ENCODE measurements at places on chromosomes 1 and 21.

GRCh38 chr1:203536980-203537455 lies 43.1 kb downstream of the OPTC start:
- DNase-seq: no peak

DNA sequence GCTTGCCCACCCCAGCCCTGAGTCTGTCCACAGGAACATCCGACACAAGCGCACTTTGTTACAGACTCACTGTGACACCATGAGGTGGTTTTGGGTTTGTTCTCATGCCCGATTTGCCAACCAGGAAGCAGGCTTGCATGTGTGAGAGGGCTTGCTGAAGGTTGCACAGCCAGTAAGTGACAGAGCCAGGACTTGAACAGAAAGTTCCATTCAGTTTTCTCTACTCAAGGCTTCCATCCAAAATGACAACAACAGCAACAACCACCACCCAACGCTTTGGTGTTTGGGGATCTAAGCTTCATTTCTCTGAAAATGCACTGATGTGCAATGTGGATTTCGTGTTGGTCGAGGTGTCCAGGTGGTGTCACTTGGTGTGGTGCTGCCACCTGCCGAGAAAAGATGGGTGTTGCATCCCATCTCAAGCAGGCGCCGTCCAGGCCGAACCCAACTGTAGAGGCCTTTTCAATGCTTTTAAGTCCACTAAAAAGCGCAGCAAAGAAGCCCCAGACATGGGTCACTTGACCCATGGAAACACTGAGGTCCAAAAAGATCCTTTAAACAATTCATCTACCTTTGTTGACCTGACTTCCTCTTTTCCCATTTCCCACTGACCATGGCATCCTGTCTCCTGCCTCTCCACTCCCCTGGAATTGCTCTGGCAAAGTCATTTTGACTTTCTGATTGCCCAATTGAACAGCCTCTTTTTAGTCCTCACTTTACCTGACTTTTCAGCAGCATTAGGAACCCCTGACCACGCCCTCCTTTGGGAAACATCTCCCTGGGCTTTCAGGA lies 12.2 kb downstream of the CITED4 start:
- peak; percentile 55 for DNase-seq

GRCh38 chr1:153202006-153202405 lies 1.2 kb upstream of the LELP1 start:
- no peak for DNase-seq

DNA sequence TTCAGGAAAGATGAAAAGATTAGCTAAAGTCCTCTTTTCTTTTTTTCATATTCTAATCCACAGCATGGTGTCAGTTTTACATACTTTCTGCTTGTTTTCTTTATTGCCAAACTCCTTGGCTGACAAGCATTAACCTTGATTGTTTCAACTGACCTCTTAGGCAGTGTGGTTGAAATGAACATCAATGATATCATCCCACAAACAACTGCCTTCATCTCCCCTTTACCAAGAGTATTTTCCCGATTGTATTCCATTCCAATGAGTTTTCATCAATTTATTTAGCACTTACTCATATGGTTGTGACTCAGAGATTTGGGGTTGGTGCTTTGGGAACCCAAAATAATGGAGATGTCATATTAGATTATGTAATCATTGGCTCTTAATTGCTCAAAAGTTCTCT lies 71.8 kb downstream of the SPAG17 start:
- peak; percentile 21 for DNase-seq

DNA sequence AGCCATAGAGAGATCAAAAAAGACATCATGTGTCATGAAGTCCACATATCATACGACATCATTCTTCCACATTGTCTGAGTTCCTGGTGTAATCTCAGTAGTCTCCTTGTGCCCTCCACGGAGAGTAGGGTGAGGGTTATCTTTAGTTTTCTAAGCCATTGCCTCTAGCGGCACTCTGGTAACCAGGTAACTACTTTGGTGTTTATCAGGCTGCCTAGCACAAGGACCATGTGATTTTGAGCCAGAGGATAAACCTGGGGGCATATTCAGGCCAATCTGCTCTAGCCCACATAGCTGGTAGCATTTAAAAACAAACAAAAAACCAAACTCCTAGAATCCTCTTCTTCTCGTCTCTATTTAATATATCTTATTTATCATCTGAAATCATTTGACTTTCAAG lies 147.4 kb downstream of the GDAP2 start:
- no peak for DNase-seq

- DNase-seq: no peak
These were observed 8.7 kb upstream of the SLX9 start for GRCh38 chr21:44931137-44931500.

- DNase-seq: no peak
These were observed 35.3 kb downstream of the VWA5B1 start for GRCh38 chr1:20325844-20326420.

DNA sequence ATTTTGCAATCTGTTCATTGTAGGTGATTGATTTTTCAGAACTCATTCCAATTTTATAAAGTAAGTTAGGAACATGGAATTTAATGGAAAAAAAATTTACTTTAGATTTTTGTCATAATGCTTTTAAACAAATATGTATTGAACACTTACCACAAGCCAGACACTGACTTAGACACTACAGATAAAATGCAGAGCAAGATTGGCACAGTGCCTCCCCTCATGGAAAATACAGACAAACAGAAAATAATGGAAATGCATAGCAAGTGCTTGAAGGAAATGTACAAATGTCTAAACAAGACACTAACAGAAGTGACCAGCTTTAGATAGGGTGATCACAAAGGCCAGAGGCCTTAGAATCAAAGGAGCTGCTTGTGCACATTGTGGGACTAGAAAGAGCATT lies 260.5 kb upstream of the ADGRL2 start:
- DNase-seq: no peak

DNA sequence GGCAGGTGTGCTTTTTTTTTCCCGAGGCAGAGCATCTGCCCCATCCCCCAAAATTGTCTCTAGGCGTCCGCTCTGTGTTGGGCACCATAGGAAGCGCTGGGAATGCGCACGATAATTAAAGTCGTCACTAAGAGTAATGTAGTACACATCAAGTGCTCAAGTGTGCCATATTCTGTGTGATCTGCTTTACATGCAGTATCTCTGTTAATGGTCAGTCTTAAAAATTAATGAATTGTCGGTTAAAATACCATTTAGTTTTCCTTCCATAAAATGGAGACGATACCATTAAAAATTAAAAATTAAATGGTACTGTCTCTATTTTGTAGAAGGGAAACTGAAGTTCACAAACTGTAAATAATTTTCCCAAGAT lies 544 bp upstream of the CCT8 start:
- DNase-seq: no peak

DNA sequence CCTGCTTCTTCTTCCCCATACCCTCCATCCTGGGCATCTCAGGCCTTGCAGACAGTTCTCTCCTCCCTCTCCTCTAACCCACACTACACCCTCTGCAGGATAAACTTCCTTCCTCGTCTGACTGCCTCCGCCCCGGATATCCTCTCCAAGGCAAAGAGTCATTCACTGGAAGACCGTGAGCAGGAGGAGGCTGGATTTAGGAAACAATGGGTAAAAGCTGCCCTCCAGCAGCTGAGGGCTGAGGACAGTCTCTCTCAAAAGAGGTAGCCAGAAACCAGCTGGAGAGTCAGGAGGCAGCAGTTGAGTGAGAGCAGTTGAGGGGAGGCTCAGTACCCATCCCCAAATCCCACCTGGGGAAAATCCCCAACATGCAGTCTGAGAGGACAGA lies 1.4 kb downstream of the CSRP1 start:
- DNase-seq: peak; percentile 80

- DNase-seq: no peak
These were observed 642 bp downstream of the HCRTR1 start for GRCh38 chr1:31617916-31618746.

DNA sequence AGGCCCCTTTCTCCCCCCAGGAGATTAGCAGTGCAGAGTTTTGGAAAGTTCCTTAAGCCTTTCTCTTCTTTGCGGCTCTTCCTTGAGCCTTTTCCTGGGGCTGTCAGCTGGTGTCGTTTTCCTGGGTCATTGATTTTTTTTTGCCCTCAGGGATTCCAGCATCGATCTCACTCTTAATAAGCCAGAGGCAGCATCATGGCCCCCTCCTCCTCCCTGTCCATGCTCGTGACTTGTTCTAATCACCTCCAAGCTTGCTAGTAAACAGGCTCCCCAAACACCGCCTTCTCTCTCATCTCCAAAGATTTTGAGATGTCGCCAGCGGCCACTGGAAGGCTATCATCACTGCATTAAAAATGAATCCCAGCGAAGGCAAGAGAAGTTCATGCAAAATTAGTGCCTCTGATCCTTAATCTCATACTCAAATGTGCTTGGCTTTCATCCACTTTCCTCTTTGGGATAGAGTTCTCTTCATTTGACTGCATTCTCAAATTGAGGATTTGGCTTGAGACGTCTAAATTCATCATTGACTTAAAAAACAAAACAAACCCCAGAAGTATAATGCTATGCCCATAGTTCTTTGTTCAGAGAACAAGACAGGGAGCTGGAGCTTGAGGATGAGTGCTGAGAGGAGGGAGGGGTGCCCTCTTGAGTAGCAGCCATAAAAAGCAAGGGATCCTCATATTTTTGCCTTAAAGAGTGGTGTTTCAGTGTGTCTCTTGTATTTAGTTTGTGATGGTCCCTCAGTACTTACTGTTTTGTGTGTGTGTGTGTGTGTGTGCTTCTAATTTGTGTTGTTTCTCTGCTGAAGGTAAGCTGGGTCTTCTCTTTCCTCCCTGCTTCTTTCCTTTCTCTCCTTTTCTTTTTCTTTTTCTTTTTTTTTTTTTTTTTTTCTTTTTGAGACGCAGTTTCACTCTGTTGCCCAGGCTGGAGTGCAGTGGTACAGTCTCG lies 3.2 kb downstream of the EVA1C start:
- DNase-seq: no peak

DNA sequence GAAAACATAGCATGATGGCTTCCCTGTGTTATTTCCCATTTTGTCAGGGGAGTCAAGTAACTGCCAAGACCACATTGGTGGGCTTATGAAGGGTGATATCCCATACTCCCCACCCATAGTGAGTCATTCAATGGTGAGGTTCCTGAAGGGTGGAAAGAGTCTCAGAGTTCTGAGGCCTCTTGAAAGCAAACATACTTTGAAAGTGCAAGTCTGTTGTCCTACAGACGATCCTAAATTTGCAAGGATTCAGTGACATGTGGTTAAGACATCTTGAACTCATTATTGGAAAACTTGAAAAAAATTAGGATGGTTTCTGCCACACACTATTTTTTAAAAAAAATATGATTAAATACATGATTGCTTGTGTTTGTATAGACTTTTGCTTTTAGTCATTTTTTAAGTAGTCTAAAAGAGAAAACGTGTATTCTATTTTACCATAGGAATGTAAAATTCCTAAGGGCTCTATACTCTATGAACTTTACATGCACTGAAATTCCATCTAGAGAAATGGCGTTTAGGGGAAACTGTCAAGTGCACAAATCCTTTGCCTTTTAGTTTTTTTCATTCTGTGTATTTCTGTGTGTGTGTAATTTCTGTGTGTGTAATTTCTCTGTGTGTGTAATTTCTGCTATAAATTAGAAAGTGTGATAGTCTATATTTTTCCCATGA lies 225.5 kb upstream of the ADAMTS5 start:
- no peak for DNase-seq

DNA sequence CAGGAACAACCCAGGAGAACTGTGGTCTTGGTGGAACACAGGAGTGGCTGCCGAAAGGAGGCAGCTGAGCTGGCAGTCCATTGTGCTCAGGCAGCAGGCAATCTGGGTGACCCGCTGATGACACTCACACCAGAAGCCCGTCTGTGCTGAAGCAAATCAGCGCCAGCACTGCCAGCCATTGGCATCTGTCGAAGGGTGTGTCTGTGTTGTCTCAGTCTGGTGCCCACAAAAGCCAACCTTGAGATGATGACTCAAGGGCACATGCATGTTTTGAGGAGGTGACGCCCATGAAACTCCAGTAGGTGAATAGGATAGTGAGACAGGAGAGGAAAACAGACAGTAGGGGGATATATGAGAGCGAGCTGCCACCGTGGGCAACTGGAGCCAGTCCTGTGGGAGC lies 167.3 kb downstream of the KAZN start:
- DNase-seq: no peak

GRCh38 chr1:159548126-159548525 lies 12.3 kb upstream of the OR10J5 start:
- DNase-seq: no peak

- peak; percentile 42 for DNase-seq
These were observed 165.7 kb downstream of the NCAM2 start for GRCh38 chr21:21163904-21164303.

GRCh38 chr21:37717534-37717933 lies 198.7 kb downstream of the KCNJ6 start:
- DNase-seq: no peak

DNA sequence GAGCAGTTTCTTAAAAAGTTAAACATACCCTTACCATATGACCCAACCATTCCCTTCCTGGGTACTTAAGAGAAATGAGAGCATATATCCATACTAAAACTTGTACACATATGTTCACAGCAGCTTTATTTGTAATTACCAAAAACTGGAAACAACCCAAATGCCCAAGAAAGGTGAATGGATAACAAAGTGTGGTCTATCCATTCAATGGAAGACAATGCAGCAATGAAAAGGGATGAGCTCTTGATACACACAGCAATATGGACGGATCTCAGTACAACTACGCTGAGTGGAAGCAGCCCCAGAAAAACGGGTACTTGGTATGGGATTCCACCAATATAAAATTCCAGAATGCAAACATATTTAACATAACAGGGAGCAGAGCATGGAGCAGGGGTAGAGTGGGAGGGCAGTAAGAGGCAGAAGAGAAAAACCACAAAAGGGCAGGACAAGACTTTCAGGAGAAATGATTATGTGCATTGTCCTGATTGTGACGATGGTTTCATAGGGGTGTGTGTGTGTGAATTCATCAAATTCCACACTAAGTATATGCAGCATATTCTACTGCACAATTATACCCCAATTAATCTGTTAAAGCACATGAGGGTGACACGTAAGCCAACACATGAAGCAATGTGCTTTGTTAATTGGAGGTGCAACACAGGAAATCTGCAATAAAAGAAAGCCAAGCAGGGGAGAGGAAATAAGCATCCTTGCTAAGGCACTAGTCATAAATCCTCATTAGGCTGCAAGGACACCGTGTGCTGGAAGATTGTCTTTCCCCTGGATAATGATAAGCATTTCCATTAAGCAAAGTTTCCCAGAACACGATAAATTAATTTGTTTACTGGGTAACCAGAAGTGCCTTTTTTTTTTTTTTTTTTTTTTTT lies 113.1 kb upstream of the KRTAP19-8 start:
- no peak for DNase-seq

GRCh38 chr1:194225821-194226220 lies 1039.4 kb upstream of the B3GALT2 start:
- DNase-seq: no peak

GRCh38 chr1:36510418-36510817 lies 27.7 kb upstream of the CSF3R start:
- DNase-seq: no peak

All from SJSA1 (cell line).